ENCODE measurements at places on chromosomes 11 and 22.

GRCh38 chr11:15884141-15884540, 472.2 kb downstream of the SOX6 start:
- no peak for DNase-seq

- peak; percentile 84 for DNase-seq
Observed at GRCh38 chr11:28146123-28146751, 38.0 kb downstream of the METTL15 start.

DNA sequence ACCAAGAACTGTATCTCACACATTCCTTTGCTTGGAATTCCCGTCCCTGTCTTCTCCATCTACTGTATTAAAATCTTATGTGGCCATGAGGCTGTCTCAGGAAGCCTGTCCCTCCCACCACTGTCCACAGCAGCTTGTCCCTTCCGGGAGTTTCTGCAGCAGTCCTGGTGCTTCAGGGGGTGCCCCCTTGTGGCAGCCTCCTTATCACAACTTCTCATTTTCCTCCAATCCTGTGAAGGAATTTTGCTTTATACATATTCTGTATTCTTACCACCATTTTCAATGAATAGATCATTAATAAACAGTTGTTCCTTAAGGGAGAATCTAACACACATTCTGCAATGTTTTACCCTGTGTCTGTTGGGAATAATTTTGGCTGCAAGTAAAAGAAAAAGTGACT, 220.4 kb upstream of the RAG2 start:
- DNase-seq, result no peak

- DNase-seq, result no peak
Observed at GRCh38 chr22:17152971-17153370, 6.1 kb downstream of the HDHD5 start.

DNA sequence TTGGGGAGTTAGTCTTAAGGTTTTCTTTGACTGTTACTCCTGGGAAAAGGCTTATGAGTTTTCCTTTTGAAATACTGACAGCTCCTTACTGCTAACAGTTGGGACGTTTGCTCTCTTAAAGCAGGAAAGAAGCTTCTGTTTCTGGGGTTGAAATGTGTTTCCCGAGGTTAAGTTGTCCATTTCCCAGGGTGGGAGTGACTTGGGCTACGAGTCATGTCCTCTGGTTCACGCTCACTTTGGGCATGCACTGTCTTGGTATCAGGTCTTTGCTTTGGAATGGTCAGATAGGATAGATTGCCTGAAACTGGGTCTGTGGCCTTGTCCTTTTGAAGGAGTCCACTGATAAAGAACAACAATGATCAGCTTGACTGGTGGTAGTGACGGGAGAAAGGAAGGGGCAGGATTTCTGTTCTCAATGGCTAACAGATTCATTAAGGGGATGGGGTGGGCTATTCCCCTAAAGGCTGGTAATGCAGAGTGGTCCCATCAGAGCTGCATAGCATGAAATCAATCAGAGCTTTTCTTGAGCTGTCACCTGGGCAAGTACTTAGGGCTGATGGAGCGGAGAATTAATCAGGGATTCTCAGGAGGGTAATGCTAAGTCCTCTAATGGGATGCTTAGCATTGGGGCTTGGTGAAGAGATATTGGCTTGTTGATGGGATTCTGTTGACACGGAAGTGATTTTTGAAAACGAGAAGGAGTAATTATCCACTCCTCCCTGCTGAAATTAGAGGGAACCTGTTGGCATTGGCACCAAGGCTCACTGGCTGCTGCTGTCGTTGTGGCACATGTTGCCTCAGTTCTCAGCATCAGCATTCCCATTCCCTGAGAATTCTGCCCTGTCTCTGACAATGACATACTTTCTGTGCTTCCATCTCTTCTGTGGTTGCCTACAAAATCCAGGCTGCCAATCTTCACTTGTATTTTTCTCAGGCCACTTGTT, 81.6 kb downstream of the TEAD1 start:
- peak; percentile 12 for DNase-seq

DNA sequence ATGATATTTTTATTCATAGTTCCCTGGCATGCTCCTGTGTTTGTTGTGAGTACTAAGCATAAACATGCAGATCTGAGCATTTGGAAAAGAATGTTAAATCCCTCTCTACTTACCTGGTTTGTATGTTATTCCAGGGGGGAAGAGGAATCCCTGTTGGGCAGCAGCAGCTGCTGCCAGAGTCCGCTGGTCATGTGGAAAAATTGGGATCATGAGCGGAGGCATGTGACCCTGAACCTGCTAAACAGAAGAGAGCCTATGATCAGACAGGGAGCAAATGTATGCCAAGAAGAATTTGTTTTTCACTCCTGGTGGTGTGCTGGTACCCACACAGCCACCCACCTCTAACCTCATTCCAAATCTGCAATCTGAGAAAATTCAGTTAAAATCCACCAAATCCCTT, 244.7 kb downstream of the SOX6 start:
- DNase-seq, result no peak

DNA sequence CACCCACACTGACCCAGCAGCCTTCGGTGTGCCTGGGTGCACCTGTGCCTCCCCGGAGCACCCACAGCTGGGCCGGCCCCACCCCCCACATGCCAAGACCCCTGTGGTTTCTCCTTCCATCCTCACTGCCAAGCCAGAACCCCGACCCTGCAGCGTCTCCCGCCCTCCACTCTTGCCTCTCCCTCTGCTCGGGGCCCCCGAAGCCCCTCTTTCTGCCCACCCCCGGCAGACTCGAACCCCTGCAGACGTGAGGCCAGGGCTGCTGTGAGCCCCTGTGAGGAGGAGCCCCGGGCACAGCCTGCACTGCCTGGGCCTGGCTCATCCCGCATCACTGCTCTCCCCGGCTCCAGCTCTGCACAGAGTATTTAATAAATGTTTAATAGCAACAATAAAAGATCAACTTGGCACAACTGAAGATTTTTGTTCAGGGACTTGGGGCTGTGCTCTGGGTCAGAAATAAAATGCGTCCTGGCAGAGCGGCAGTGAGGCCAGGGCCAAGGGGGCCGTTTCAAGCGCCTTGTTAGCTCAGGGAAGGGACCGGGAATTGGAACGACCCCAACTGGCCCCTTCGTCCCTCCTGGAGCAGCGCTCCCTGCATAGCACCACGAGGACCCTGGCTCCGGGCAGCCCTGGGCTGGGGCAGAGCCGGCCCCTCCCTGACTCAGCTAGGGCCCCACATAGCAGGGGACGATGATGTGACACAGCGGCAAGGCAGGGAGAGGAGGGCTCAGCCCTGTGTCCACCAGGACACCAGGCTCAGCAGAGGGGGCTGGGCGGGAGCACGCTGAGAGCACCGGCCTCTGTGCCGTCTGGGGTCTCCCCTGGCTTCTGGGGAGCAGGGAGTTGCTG, 520.8 kb downstream of the BRD1 start:
- DNase-seq, result no peak

DNA sequence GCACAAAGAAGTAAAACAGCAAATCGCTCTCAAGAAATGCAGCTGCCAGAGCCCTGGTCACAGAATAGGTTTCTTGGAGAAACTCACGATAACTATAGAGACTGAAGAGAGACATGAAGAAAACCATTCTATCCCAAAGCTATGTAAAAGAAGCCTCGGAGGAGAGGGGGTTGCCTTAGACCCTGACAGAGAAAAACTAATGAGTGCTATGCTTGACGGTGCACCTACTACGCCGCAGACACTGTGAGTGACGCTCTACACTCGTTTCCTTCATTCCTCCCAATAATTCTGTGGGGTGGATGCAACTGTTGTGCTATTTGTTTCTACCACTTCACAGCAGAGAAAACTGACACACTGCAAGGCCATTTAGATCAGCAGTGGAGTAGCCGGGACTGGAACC, 121.8 kb downstream of the ETS1 start:
- no peak for DNase-seq

- DNase-seq, result no peak
Observed at GRCh38 chr11:16040151-16040550, 316.2 kb downstream of the SOX6 start.
